Cardiac fibroblast (primary cell): ENCODE measurements at places on chromosomes 12 and 14.

- DNase-seq, result no peak
Observed at GRCh38 chr14:103189481-103190470, 66.5 kb downstream of the TNFAIP2 start.

- DNase-seq, result peak; percentile 51
Observed at GRCh38 chr12:32541754-32542374, 137.2 kb upstream of the DNM1L start.

- no peak for DNase-seq
Observed at GRCh38 chr12:94027561-94027960, 120.8 kb upstream of the PLXNC1 start.

DNA sequence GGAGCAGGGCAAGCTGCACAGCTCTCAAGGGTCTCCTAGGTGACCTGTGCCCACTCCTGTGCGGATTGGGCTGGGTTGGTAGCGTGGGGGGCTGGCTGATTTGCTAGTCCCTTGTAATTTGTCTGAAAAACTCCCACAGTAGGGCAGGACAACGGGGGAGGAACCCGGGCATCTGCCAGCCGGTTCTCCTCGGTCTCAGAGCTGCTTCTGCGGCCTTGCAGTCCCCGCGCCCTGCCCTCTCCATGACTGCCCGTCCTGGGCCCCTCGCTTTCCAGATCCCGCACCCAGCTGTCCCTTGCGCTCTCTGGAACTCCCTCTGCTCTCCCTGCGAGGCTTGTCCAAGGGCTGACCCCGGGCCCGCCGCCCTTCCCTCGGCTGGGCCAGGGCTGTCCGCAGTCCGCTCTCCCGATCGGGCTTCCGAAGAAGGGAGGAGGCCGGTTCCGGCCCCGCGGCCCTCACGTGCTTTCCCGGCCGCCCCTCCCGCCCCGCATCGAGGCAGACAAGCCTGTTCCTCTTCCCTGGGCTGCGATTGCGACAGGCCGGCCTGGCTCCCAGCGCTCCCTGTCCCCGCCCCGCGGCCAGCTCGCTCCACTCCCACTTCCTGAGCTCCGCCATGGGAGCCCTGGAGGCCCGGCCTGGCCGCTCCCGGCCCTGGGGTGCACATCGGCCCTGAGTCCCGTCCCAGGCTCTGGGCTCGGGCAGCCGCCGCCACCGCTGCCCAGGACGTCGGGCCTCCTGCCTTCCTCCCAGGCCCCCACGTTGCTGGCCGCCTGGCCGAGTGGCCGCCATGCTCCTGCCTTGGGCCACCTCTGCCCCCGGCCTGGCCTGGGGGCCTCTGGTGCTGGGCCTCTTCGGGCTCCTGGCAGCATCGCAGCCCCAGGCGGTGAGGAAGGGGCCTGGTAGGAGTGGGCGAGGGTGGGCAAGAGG, at the start of gene LTBR:
LTBR (plus strand) TSS at position 591 of the 927 bp plus-strand sequence; CDS start at position 788, 197 bp downstream.
- DNase-seq, result peak; percentile 93

GRCh38 chr12:114726092-114726710, 42.2 kb upstream of the TBX3 start:
- DNase-seq, result no peak

- DNase-seq, result no peak
Observed at GRCh38 chr14:83894568-83894967, 1635.4 kb upstream of the FLRT2 start.
